Choroid plexus epithelial cell (primary cell): ENCODE measurements at places on chromosomes 13 and 19.

- DNase-seq: no peak
Observed at GRCh38 chr19:30452931-30453330, 80.7 kb downstream of the ZNF536 start.

DNA sequence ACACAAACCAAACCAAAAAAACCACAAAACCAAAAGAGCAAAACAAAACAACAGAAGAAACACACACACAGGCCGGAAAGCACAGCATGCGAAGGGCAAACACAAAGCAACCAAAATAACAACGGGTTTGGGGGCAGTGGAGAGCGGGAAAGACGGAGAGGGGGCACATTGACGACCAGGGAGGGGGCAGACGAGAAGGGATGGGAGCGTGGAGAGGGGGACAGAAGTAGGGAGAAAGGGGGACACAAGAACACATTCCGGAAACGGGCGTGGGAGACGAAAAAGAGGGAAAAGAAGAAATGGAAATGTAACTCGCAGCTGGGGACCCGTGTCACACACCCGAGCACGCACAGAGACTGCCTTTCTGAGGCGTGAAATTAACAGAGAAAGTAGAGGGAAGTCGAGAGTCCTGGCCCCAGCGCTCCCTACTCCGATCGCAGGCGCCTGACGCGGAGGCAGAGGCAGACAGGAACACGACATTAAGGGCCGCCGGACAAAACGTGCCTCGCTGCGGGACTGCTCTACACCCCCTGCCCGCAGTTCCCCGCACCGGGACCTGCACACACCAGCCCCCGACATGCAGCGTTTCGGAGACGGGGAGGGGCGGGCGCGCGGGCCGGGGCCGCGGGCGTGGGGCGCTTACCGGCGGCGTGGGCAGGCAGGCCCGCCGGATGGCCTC lies 652 bp downstream of the POU4F1 start:
- DNase-seq: no peak

GRCh38 chr19:1189419-1189818 lies 15.4 kb upstream of the SBNO2 start:
- DNase-seq: peak; percentile 48

- DNase-seq: peak; percentile 82
Observed at GRCh38 chr19:33125929-33126388, 6.0 kb upstream of the WDR88 start.

GRCh38 chr13:73857106-73857505 lies 277.1 kb downstream of the KLF12 start:
- no peak for DNase-seq

- no peak for DNase-seq
Observed at GRCh38 chr19:47821460-47822020, at the start of gene CRX. TSS of gene CRX (plus strand) at chr19:47821937. CDS start at chr19:47834444, 12,507 bp downstream.

- no peak for DNase-seq
Observed at GRCh38 chr13:95154413-95154886, 146.8 kb downstream of the ABCC4 start.

- DNase-seq: peak; percentile 27
Observed at GRCh38 chr13:112893570-112894422, 75.2 kb upstream of the MCF2L start.
